ENCODE measurements at places on chromosomes 7 and 10.

DNA sequence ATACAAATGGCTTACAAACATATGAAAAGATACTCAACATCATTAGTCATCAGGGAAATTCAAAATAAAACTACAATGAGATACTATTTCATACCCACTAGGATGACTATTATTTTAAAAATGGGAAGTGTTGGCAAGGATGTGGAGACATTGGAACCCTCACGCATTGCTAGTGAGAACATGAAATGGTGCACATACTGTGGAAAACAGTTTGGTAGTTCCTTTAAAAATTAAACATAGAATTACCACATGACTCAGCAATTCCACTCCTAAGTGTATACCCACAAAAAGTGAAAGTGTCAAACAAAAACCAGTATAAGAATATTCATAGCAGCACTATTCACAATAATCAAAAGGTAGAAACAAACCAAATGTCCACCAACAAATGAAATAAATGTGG is 48.5 kb upstream of the SHTN1 start:
- no peak for DNase-seq

GRCh38 chr10:31479752-31480151 is 160.7 kb downstream of the ZEB1 start:
- no peak for DNase-seq

- DNase-seq, result no peak
Measured at GRCh38 chr10:125779403-125780327, 4.0 kb upstream of the MMP21 start.

DNA sequence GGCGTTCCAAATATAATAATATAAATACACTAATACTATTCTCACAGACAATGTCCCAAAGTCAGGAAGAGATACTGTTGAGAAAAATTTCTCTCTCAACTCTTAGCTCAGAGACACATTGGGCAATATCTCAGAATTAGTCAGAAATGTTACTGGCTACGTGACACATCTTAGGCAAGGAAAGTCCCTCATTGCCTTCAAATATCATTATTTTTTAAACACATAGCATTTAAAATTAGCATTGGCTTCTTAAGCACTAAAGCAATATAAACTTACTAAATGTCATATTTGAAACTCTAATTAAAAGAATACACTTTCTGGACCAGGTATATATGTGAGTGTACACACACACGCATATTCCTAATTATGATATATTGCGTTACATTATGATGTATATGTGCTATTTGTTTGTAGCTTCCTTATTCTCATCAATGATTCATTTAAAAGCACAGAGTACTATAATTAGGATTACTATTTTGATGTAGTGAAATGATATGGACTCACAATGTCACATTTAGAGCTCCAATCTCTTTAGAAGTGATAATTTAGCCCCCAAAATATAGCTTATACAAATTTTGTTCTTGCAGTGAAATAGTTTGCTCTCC is 255.8 kb downstream of the TWIST1 start:
- DNase-seq, result no peak

DNA sequence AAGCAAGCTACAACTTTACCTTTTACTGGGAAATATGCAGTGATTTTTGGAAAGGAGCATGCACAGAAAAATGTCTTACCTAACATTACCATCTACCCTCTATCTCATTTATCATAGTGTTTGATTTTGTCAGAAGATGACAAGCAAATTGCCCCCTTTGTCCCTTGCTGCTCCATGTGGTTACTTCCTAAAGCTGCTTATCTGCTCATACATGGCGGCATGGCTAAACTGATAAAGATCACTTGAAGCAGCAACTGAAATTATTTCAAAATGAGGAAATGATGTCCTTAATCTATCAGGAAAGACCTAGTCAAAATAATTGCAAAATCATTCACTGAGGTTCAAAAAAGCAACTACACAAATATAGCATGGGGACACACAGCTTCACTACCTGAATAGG is 1198.5 kb upstream of the SORCS1 start:
- no peak for DNase-seq

- DNase-seq, result no peak
Measured at GRCh38 chr7:148135116-148135515, 455.4 kb upstream of the C7orf33 start.

DNA sequence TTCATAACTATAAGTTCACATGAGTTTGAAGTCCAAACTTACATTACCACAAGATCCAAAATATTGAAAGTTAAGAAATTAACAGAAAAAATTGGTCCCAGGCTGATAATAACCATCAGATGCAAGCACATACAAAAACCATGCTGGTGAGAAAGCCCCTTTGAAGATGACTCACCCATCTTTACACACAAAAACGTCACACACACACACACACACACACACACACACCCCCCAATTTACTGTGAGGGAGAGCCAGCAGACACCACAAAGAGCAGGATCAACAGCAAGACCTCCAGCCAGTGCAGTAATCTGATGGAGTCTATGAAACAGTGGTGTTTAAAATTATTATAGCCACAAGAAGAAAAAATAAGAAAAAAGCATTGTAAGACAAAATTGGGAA is 50.1 kb upstream of the DRGX start:
- DNase-seq, result no peak

DNA sequence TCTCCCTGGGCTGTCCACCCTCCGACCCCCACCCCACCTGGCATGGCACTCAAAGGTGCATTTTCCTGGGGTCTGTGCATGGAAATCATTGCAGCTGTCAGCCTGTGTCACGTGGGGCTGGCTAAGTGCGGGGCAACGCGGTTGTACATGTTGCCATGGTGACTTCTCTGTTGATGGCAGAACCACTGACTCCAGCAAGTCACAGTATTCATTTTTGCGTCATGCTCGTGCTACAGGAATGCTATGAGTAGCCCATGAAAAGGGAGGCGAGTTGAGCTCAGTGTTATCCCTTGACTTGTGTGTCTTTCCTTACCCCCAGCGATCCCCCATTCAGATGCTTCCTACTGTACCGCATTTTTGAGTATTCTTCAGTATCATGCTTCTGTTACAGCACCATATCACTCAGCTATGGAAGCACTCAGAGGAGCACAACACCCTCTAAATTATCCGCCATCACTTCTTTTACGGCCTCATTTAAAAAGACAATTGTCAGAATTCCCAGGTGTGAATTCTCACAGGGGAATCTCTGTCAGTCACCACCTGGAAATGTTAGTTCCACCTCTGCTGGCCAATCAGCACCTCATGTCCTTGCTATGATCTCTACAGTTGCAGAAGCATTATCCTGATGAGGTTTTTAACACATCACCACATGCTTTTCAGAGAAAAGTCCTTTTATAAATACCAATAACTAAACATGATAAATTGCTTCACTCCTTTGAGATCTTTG is 194.4 kb upstream of the C7orf33 start:
- DNase-seq, result no peak

GRCh38 chr10:124229201-124229988 is 136.0 kb upstream of the CHST15 start:
- no peak for DNase-seq

- no peak for DNase-seq
Measured at GRCh38 chr7:129489491-129489890, 12.8 kb upstream of the SMKR1 start.

DNA sequence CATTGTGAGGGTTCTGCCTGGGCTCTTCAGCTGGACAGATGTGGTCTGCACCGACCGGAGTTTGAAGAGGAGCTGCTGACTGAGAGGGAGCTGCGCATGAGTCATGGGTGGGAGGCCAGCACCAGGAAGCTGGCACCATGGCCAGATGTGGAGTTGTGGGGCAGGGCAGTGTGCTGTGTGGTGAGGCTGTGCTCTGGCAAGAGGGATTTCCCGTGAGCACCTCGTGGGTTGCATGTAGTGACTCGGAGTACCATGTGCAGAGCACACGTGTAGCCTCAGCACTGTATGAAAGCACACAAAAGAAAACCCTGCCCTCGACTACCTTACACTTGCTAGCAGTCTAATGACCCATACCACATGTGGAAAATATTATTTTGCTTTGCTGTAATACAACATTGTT is 103.4 kb downstream of the WNT2 start:
- DNase-seq, result no peak

GRCh38 chr7:107995184-107996071 is 7.5 kb downstream of the LAMB1 start:
- no peak for DNase-seq

GRCh38 chr10:104577861-104578521 is 63.1 kb upstream of the SORCS3 start:
- no peak for DNase-seq

DNA sequence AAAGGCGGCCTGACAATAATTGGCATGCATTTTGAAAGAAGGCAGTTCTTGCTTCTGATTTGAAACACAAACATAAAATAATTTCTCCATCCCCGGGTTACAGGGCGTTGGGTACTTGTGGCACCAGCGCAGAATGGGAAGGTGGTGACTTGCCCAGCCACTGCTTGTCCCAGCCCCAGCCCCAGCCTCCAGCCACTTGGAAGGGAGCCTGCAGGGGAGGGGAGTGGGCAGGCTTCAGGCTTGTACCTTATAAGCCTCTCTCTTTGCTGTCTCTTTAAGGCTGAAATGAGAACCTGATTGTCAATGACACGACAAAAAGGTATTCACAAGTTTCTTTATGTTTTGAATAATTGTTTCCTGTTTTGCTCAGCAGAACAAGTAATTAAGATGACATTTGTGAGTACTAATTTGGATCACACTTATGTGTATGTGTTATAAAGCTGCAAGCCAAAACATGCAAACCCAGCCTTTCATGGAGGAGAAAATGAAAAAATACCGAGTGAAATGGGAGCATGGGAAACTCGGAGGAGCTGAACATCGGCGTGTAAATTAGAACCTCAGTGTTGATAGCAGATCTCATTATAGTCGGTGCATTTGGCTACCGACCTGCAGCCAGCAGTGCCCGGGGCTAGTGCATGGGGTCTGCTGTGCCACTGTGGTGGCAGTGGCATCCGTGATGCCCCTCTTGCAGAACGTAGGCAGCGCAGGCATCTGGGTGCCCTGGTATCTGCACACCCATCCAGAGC is 129.9 kb downstream of the EBF3 start:
- no peak for DNase-seq

GRCh38 chr10:78464856-78465267 is 431.2 kb downstream of the RPS24 start:
- DNase-seq, result no peak

DNA sequence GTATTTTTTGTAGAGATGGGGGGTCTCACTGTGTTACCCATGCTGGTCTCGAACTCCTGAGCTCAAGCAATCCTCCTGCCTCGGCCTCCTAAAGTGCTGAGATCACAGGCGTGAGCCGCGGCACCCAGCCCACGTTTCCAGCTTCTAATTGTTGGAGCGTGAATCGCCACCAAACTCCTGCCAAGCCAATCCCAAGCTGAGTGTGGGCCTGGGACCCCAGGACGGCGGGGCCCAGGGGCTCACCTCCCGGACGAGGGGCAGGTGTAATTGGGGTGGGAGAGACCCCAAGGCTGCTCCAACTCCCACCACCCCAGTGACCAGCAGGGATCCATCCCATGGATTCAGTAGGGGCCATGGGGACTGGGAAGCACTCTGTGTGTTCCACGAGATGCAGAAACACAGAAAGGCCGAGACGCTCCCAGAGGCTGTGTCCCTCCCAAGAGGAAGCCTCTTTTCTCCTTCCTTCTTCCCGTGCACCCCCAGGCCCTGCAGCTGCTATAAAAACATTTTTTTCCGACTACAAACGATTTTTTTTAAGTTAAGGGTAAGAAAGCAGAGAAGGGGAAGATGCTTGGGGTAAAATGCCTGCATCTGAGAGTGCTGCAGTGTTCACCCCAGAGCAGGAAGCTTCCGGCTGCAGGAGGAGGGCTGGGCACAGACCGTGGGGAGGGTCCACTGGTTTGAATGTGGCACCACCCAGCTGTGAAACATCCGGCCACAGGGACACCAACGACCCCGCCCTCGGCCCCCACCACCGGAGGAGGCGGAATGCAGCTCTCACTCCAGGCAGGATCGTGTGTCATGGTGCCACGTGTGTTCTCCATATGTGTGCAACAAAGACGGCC is 76.5 kb downstream of the MICALL2 start:
- no peak for DNase-seq

DNA sequence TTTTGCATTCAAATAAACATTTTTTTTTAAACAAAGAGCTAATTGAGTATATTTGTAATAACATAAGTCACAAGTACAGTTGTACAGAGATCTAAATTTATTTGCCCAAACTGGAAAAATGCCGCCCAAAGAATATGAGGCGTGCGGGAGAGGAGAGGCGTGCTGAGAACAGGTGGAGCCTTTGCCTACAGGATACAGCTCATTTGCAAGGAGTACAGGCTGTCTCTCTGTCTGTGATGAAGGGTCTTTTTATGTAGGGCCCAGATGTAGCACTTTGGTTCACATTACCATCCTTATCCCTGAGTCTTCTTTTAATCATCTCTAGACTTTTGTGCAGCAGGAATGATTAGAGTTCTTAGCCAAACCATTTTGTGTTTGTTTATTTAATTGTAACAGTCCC is 58.2 kb downstream of the POU6F2 start:
- no peak for DNase-seq

DNA sequence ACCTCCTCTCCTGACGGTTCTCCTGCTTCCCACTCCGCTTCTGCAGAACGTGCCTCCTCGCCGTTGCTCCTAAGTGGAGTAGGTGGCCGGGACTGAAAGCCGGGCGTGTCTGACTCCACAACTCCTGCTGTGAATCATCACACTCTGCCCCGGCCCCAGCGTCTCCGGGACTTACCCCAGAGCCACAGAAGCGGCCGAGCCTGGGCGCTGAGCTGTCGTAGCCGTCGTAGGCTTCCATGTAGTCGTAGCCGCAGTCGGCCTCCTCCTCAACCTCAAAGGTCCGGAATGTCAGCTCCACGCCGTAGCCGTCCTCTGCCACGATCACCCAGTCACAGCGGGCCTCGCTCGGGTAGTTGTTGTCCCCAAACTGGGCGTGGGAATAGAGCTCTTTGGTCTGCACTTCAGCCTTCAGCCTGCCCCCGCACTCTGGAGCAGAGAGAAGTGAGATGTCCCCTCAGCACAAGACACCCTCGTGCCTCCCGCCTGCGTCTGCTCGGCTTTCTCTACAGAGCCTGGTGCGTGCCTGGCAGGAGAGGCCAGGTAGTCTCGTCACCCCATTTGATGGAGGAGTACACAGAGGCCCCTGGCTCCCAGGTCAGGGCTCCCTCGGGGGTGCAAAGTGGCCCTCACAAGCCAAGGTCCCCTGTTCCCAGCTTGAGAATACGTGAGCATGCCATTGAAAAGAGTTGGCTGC is 11.2 kb upstream of the OPALIN start:
- DNase-seq, result no peak

DNA sequence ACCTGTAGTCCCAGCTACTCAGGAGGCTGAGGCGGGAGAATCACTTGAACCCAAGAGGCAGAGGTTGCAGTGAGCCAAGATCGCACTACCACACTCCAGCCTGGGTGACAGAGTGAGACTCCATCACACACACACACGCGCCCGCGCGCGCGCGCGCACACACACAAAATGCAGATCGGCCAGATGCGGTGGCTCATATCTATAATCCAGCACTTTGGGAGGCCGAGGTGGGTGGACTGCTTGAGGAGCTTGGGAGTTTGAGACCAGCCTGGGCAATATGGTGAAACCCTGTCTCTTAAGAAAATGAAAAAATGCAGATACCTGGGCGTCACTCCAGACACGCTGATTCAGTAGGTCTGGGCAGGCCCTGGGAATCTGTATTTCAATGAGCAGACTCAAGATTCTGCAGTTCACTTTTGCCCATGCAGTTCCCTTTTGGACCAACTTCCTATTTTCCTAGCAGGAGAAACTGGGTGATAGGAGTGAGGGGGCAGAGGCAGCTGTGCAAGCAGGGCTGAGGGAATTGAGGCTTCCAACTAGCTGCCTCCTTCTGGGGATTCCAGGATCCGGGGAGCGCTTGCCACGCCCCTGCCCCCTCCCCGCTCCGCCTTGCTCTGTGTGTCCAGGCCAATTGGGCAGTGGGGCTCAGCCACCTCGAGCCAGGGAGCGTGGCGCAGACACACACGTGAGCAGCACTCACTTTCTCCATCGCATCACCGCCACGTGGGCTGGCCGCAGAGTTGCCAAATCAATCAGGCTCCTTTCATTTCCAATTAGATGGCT is 173.6 kb downstream of the SH3PXD2A start:
- no peak for DNase-seq

All from stimulated activated CD4-positive, alpha-beta T cell treated with anti-CD3 and anti-CD28 coated beads, TNF-alpha, amount 100 ng/mL, for 4 hours (primary cell).